ENCODE measurements at places on chromosomes 2 and 18. TPM values are rescaled to one million over a fixed set of nuclear protein-coding genes. Genes with fewer than 3 reads are reported as not detected.

Gene SP140L
- total RNA-seq: 13.9 TPM

Gene CAPN10
- 23.8 TPM for total RNA-seq

- peak; percentile 55 for DNase-seq
Measured at GRCh38 chr2:3461801-3462492, 57.4 kb downstream of the ADI1 start.

DNA sequence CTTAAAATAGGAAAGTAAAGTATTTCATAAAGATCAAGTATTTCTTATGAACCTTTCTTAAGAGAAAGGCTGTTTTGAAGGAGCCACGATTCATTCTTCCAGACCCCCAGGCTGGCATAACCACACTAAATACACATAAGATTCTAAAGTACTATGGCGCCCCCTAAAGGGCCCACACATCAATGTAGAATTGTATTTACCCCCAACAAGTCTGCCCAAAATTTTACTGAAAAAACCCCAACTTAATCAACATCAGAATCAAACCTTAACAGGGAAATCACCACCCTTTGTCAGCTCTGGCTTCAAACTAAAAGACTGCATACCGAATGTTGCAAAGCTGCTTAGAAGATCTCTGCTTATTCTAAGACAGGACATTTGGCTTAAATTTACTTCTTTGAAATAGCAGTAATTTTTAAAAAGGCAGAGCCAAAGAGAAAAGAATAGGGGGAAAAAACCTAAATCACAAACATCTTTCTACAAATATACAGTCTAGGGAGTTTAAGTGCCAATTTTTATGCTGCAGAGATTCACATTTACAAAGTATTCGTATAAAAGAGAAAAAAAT is 20.4 kb upstream of the BCL2 start:
- DNase-seq: peak; percentile 10

DNA sequence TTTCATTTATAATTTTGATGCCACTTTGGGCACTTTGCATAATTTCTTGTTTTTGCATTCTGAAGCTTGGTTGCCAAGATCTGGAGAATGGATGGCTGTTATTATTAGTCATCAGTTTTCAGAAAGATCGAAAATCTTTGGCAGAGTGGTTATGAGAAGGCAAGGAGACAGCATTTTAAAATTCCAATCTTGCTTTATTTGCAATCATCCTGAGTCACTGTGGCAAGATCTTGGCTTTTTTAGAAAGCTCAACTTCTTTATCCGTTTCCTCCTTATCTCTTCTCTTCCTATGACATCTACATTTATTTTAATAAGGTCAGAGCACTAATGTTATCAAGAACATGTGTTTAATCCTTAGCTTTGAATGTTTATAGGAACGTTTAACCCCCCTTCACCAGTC is 31.1 kb upstream of the EIF2AK3 start:
- DNase-seq: peak; percentile 19
